Activated T-helper 2 cell treated with anti-CD3 and anti-CD28 coated beads, Interferon-gamma antibody, Interleukin-2, Interleukin-4, amounts not matched to agents 10 μg/mL and 5 μg/mL and 100 μg/mL, durations not matched to agents 14 hours and 24 hours and 36 hours (primary cell): ENCODE measurements at places on chromosomes 16 and 17.
A peak's percentile ranks its signal among the peaks of the same experiment; 100 is the strongest.

DNA sequence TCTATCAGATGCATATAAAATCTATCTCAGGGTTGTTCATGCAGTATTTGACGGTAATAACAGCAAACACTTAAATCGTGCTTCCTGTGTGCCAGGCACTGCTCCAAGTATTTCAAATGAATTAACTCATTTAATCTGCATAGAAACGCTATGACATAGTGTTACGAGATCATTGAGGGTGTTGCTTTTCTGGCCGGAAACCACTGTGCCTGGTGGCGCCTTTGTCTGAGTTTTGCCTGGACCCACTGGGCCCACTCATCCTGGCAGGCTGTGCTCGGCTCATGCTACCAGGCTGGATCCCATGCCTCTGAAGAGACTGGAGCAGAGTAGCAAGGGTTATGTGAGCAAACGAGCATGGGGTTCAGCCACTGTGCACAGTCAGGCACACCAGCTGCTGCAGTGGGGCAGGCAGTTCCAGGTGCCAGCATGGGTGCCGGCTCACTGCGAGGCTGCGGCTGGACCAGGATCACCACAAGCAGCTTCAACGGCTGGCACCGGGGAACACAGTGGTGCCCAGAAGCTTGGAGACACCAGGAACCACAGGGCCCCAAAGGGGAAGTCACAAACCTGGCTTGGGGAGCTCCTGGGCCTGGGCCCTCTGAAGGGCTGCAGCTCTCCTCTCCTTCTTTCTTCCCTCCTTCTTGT lies 45.9 kb upstream of the CLEC19A start:
- no peak for DNase-seq

DNA sequence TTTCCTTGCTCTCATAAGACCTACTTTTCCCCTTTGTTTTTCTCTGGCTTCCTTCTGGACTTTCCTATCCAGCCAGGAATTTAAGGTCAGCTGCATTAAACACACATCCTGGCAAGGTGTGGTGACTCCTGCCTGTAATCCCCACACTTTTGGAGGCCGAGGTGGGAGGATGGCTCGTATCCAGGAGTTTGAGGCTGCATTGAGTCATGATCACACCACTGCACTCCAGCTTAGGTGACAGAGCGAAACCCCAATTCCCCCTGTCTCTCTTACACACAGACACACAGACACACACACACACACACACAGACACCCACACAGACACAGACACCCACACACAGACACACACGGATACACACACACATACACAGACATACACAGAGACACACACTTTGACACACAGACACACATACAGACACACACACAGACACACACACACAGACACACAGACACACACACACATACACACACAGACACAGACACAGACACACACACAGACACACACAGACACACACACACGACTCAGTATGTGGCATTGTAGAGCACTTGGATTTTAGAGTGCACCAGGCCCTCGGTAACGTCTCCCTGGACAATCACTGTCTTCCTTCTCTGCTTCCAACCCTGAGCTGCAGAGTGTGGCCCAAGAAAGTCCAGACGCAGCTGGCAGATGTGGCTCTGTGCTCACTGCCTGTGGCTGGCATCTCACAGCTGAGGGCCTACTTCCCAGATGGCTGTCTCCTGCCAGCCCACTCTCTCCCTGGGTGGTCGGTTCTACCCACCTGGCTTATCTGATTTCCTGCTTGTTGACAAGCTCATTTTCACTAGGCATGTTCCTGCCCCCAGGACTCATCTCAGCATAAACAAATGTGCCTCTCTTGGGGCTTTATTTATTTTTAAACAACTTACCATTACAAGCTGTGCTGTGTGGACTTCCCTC lies 39.0 kb downstream of the NLRP1 start:
- no peak for DNase-seq

- DNase-seq, result peak; percentile 42
These were observed 10.0 kb downstream of the GPR179 start for GRCh38 chr17:38333635-38334295.

GRCh38 chr17:1720856-1721386 lies 3.6 kb upstream of the WDR81 start:
- DNase-seq, result peak; percentile 60

DNA sequence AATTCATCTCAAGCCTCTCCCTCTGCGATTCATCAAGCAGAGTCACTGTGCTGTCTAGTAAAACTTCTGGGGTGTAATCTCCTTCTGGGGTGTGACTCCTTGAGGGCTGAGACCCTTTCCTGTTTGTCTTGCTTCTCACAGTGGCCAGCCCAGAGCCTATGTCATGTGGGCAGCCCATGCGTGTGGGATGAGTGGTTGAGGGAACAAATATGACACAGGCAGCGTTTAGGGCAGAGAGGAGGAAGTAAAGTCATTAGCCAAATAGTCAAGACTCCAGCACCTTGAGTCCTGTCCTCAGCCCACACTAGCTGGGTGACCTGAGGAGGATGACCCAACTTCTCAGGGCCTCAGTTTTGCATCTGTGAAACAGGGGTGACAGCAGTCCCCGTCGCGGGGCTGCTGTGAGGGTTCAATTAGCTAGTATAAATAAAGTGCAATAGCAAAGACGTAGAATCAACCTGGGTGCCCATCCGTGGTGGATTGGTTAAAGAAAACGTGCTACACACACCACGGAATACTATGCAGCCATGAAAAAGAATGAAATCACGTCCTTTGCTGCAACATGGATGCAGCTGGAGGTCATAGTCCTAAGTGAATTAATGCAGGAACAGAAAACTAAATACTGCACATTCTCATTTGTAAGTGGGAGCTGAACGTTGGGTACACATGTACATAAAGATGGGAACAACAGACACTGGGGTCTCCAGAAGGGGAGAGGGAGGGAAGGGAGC lies 4.5 kb upstream of the ITGAX start:
- DNase-seq, result no peak

GRCh38 chr17:57067162-57067561 lies 17.9 kb upstream of the AKAP1 start:
- DNase-seq, result no peak

DNA sequence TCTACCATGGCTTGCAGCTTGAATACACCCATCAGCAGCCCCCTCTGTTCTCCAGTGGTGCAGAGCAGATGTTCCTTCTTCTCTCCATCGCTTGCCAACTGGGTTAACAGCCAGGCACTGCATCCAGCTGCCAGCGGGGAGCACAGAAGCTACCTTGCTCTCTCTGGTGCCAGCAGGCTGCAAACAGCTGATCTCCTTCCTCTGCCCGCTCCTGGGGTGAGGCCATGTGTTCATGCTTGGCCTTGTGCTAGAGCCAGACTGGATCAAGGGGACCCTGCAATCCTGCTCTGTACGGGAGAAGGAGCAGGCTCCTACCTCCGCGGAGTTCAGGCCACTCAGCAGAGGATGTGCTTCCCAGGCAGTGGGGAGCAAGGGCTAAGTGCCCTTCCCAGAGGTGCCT lies 24.1 kb upstream of the ENGASE start:
- no peak for DNase-seq

DNA sequence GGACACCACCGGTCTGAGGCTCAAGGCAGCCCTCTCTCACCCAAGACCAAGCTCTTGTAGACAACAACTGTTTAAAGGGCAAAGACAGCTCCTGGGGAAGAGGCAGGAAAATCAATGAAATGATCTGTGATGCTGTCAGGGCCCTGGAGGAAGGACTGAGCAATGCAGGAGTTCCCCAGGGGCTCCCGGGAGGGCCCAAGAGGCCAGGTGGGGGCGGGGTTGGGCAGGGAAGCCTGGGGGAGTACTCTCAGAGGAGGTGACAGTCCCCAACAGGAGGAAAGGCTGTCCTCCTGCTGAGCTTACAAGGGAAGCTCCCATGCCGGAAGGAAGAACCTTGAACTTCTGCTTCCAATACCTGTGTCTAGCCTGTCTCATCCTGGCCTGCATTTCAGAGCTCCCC lies 8.3 kb upstream of the NOS2 start:
- DNase-seq, result no peak

- DNase-seq, result no peak
These were observed 60.1 kb upstream of the GSE1 start for GRCh38 chr16:85552980-85553435.

DNA sequence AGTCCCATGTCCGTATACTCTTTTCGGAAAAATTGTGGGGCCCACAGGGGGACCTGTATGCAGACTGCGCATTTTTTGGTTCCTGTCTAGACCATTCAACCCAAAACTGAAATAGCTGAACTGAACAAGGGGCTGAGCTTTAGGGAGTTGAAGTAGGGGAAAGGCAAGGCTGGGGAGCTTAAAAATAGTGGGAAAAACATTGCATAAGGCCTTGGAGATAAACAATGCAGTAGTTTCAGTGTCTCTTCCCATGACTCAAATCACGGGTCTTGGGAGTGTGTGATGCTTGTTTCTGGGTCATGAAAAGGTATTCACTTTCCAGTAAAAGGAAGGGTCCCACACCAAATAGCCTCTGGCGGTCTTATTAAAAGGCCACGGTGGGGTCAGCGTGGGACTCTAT lies 402.8 kb upstream of the SALL1 start:
- DNase-seq, result no peak

GRCh38 chr17:14737984-14738651 lies 437.2 kb downstream of the HS3ST3B1 start:
- no peak for DNase-seq

- DNase-seq, result no peak
These were observed 65.1 kb upstream of the MED9 start for GRCh38 chr17:17411692-17412091.

- no peak for DNase-seq
These were observed 2.0 kb downstream of the ZDHHC1 start for GRCh38 chr16:67413978-67414911.

DNA sequence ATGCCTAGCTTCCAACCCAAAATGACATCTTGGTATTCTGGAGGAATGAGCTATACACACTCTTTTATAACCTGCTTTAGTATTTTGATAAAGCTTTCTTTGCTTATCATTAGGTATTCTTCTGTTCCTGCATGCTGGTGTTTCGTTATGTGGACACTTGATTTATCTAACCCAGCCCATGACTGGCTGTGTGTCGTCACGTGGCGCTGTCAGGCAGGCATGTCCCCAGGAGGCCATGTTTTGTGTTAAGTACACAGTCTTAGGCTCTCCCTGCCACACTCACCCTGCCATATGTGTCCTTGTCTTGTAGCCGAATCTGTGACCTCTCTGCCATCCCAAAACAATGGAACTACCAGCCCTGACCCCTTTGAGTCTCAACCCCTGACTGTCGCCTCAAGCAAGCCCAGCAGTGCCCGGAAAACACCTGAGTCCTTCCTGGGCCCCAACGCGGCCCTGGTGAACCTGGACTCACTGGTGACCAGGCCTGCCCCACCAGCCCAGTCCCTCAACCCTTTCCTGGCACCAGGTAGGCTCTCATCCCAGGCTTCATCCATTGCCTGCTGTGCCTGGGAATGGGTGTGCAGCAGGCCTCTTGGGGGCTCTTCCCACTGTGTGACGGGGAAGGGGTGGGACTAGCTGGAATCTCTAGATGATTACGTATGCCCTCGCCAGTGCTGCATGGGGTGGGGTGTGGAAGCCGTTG lies 30.8 kb downstream of the B9D1 start:
- DNase-seq, result no peak

DNA sequence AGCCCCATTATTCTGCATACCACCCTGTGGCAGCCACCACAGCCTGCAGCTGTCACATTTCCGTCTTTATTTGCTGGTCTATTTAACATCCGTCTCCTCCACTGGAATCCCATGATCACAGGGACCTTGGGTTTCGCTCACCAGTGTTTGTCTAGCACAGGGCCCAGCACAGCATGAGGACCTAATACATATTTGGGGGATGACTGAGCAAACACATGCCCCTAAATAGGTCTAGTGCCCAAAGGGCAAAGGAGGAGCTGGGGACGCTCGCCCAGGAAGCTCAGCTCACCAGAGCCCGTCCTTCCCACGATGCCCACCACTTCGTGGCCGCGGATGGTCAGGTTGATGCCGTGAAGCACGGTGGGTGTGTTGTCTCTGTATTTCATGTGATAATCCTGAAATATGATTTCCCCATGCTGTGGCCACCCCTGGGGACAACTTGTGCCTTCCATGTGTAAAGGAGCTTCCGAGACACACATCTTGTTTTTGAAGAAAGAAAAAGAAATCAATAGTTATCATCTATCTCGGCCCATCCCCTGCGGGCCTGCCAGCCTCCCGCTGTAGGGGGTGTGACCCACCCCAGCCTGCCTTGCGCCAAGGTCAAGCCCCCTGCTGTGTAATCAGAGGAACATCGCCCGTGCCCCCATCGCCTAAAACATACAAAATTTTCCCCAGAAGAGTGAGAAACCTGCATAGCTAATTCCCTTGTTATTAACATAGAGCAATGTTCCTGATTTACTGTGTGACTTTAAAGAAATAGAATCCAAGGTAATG lies 21.0 kb upstream of the ABCC12 start:
- DNase-seq, result no peak

GRCh38 chr17:52536489-52536888 lies 378.0 kb upstream of the CA10 start:
- DNase-seq, result no peak

DNA sequence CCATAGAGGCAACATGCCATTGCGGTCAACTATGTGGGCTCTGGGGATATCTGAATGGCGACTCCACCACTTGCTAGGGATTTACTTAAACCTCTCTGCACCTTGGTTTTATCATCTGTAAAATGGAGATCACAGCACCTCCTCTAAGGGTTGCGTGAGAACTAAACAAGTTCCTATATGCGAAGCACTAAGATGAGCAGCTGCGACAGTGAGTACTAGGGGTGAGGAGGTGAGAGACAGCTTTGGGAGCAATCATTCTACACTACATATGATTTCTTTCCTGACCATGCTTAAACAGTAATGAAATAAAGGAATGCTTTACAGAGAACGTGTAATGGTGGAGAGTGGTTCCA lies 61.4 kb downstream of the CREBBP start:
- no peak for DNase-seq

DNA sequence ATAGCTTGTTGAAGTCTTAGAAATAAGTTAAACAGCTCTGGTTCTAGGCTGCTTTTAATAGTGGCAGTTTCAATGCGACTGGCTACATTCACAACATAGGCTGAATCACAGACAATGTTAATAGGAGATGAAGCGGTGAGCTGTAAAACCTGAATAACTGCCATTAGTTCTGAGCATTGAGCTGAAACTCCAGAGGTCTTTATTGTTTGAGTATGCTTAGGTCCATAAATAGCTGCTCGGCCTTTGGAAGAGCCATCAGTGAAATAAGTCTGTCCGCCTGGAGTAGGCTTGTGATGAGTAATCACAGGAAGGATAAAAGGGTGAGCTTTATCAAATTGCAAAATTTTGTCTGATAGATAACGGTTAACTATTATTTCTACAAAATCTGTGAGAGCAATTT lies 9.4 kb upstream of the ZNF689 start:
- no peak for DNase-seq

- DNase-seq, result no peak
These were observed 175.7 kb downstream of the AXIN2 start for GRCh38 chr17:65385726-65386125.
